ENCODE measurements at places on chromosomes 12 and 14. TPM values are rescaled to one million over a fixed set of nuclear protein-coding genes. Genes with fewer than 3 reads are reported as not detected.

Gene NTS
- total RNA-seq: not detected

Gene PLEKHG7
- total RNA-seq: not detected

Gene BCL7A
- 6.2 TPM for total RNA-seq

Gene ACOT2
- total RNA-seq: 36.9 TPM

Gene FBLN5
- total RNA-seq: 407 TPM

Gene CCNT1
- total RNA-seq: 36.7 TPM

- no peak for DNase-seq
- H3K4me1 ChIP-seq: no peaks in the 10 kb centered on the region
- H3K27me3 ChIP-seq: no peaks in the 10 kb centered on the region
- no peak overlapping the region for H3K27ac ChIP-seq
- H3K4me3 ChIP-seq: no peak overlapping the region
- H3K36me3 ChIP-seq: no peaks in the 10 kb centered on the region
Measured at GRCh38 chr12:129676411-129676810, 227.4 kb downstream of the TMEM132D start.

DNA sequence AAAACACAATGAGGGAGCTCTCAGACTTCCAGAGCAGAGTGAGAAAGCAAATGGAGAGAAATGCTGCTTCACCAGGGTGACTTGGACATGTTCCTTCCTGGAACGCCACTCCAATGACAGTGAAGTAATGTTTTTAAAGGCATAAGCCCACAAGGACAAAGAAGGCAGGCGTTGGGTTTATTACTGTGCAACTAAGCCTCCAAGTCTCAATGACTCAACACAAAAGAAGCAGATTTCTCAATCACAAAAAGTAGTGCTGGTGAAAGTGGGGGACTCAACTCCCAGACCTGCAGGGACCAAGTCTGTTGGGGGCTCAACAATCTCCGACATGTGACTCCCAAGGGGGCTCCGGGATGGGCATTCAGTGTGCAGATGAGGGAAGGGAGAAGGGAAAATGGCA lies 505.2 kb downstream of the BCL11B start:
- H3K4me3 ChIP-seq: no peak overlapping the region
- no peaks in the 10 kb centered on the region for H3K4me1 ChIP-seq
- H3K36me3 ChIP-seq: no peaks in the 10 kb centered on the region
- no peak for DNase-seq

DNA sequence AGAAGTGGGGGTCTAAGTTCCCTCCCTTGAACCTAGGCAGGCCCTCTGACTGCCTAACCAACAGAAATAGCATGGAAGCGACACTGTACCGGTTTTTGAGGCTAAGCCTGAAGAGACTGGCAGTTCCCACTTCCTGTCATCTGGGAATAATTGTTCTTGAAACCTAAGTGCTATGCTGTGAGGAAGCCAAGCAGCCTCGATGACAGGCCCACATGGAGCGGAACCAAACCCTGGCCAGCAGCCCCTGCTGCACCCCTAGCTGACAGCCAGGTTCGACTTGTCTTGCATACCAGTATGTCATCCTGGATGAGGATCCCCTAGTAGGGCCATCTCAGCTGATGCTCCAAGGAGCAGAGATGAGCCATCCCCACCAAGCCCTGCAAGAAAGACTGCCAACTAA lies 6.4 kb upstream of the GPR68 start:
- DNase-seq: no peak
- H3K27ac ChIP-seq: no peak overlapping the region
- no peaks in the 10 kb centered on the region for H3K36me3 ChIP-seq
- H3K27me3 ChIP-seq: no peaks in the 10 kb centered on the region

DNA sequence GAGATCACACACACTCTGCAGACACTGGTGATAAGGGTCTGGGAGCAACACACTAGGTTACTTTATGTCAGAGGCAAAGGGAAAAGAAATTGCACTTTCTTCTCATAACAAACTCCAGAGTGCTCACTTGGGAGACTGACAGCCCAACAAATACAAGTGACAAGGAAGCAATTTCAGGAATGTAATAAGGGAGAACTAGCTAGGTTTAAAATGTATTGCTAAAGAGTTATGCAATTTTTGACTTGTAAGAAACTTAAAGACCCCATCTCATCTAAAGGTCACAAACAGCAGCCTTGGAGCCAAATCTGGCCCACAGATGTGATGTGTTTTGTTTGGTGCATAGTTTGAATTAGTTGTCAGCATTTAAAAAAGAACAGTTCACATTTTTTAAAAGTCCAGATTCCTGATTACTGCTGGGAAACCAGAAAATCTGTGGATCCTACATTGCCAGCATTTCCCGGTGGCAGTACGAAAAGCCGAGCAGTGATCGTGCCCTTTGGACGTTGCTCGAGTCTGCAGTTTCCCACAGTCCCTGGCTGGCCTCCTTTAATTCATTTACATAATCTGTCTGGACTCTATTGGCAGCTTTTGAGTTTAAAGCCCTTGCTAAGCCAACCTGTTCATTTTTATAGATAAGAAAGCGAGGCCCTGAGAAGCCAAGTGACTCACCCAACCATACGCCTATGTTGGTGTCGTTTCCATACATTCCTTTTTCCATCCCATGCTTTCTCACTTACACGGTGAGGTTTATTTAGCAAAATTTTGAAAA lies 42.0 kb upstream of the ETV6 start:
- no peaks in the 10 kb centered on the region for H3K4me1 ChIP-seq
- no peak overlapping the region for H3K27ac ChIP-seq
- no peak overlapping the region for H3K4me3 ChIP-seq
- no peaks in the 10 kb centered on the region for H3K36me3 ChIP-seq
- H3K27me3 ChIP-seq: no peaks in the 10 kb centered on the region
- DNase-seq: no peak

DNA sequence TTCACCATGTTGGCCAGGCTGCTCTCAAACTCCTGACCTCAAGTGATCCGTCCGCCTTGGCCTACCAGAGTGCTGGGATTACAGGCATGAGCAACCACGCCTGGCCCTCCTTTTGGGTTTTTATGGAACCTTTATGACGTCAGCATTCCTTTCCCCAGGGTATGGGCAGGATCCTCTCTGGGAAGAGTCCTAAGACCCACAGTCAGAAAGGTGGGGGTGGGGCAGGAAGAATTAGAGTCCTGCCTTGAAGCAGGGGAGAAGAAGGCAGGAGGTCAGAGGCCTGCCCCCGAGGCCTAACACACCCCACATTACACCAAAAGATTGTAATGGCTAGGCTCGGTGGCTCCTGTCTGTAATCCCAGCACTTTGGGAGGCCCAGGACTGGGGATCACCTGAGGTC lies 30.8 kb upstream of the CDK17 start:
- no peak for DNase-seq
- H3K27ac ChIP-seq: no peak overlapping the region
- no peaks in the 10 kb centered on the region for H3K36me3 ChIP-seq
- H3K27me3 ChIP-seq: no peaks in the 10 kb centered on the region
- H3K4me3 ChIP-seq: no peak overlapping the region
- no peaks in the 10 kb centered on the region for H3K4me1 ChIP-seq

DNA sequence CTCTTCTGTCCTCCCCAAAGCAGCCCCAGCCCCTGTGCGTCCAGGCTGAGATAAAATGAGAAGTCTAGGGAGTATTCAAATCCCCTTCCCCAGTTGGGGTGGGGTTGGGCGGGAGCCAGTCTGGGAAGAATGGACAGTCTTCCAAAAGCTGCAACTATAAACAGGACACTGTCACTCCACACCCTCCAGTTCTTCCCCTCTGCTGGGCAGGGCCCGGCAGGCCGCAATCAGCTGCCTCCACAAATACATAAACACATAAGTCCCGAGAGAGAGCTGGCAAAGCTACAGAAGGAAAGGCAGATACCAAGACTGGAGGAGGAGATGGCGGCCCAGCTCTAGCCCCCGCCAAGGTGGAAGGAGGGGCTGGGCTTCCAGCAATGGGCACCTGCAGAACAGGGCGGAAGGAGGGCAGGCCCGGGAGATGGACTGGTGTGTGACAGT lies 12.7 kb downstream of the LTBP2 start:
- peaks cover 1% of the 10 kb centered on the region for H3K36me3 ChIP-seq
- H3K4me1 ChIP-seq: no peaks in the 10 kb centered on the region
- peak overlapping the region; percentile 47 for H3K27ac ChIP-seq
- H3K4me3 ChIP-seq: no peak overlapping the region
- peak; percentile 63 for DNase-seq

- H3K27me3 ChIP-seq: no peaks in the 10 kb centered on the region
- H3K4me3 ChIP-seq: no peak overlapping the region
- no peak overlapping the region for H3K27ac ChIP-seq
- DNase-seq: no peak
Measured at GRCh38 chr12:49626836-49627235, 3.5 kb downstream of the PRPF40B start.

DNA sequence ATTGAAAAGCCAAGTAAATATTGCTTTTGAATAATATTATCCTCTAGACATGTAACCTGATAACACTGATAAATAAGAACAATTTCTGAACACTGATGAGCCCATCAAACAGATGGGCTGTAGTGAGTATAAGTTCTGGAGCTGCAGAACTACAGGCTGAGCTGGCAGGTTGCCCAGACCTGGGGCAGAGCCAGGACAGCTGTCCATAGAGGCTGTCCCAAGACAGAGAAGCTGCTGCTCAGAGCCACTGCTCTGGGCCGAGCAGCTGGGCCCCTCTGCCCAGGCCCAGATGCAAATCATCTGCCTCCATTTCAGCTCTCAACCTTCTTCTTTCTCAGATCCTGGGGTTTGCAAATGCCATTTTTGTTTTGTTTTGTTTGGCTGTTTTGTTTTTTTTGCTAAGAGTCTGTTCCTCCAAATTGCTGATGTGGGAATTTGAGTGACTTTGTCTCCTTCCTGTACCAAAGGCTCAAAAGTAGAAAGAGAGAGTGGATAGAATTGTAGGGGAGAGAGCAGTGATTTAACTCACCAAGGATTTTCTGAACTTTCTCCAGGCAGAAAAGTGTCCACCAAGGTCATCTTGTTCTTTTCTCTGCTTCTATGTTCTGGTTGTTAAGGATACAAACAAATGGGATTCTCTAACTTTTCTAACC lies 4.0 kb upstream of the TESPA1 start:
- no peak overlapping the region for H3K27ac ChIP-seq
- peak; percentile 87 for DNase-seq
- H3K27me3 ChIP-seq: no peaks in the 10 kb centered on the region
- H3K4me3 ChIP-seq: no peak overlapping the region
- no peaks in the 10 kb centered on the region for H3K36me3 ChIP-seq
- no peaks in the 10 kb centered on the region for H3K4me1 ChIP-seq

GRCh38 chr14:103186909-103187586 lies 63.8 kb downstream of the TNFAIP2 start:
- no peak for DNase-seq
- no peak overlapping the region for H3K27ac ChIP-seq
- no peaks in the 10 kb centered on the region for H3K27me3 ChIP-seq
- no peaks in the 10 kb centered on the region for H3K36me3 ChIP-seq
- H3K4me1 ChIP-seq: no peaks in the 10 kb centered on the region
- H3K4me3 ChIP-seq: no peak overlapping the region

GRCh38 chr14:103112400-103113243 lies 10.6 kb upstream of the TNFAIP2 start:
- no peak overlapping the region for H3K4me3 ChIP-seq
- no peak overlapping the region for H3K27ac ChIP-seq
- no peaks in the 10 kb centered on the region for H3K36me3 ChIP-seq
- no peaks in the 10 kb centered on the region for H3K27me3 ChIP-seq
- no peak for DNase-seq

DNA sequence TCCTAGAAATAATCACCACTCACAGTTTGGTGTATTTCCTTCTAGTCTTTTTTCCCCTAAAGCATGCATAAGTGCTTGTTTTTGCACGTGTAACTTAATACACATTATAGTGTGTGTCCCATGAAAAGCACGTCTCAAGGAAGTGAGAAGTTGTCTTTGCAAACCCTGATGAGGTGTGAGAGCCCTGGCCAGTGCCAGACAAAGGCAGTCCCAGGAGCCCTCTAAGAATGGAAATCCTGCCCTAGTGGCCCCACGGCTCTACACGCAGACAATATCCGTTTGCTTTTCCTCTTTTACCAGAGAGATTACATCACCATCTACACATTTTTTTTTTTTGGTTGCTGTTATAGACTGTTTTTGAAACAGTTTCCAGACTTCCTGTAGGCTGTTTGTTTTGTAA lies 85.5 kb upstream of the FZD10 start:
- H3K4me3 ChIP-seq: no peak overlapping the region
- H3K36me3 ChIP-seq: no peaks in the 10 kb centered on the region
- H3K27ac ChIP-seq: no peak overlapping the region
- H3K27me3 ChIP-seq: no peaks in the 10 kb centered on the region

- no peak overlapping the region for H3K27ac ChIP-seq
- no peak overlapping the region for H3K4me3 ChIP-seq
- no peaks in the 10 kb centered on the region for H3K4me1 ChIP-seq
- H3K36me3 ChIP-seq: no peaks in the 10 kb centered on the region
Measured at GRCh38 chr14:36676236-36676635, 14.6 kb downstream of the PAX9 start.

DNA sequence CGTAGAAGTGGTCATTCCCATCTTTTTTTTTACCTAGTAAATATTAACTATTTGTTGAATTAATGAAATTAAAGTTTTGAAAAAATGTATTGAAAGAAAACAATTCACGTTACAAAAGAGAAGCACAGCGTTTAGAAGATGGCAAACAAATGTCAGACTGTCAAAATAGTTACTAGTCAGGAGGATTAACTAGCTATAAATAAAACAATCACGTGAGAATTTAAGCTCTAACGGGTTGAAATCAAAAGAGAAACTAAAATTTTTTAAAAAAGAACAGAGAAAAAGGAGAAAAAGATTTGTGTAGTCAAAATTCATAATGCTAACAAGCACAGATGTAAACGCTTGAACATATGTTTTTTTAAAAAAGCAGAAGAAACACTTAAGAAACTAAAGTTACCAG lies 26.4 kb downstream of the DDHD1 start:
- H3K36me3 ChIP-seq: no peaks in the 10 kb centered on the region
- no peak overlapping the region for H3K27ac ChIP-seq
- H3K4me1 ChIP-seq: no peaks in the 10 kb centered on the region
- no peaks in the 10 kb centered on the region for H3K27me3 ChIP-seq
- DNase-seq: no peak
